Osteocyte (in vitro differentiated cells): ENCODE measurements at places on chromosomes 2 and 18. TPM values are rescaled to one million over a fixed set of nuclear protein-coding genes. Genes with fewer than 3 reads are reported as not detected.

- peak overlapping the region; percentile 90 for H3K27ac ChIP-seq
- H3K4me3 ChIP-seq = peak overlapping the region; percentile 85
- no peaks in the 10 kb centered on the region for H3K27me3 ChIP-seq
- peak; percentile 87 for DNase-seq
- peaks cover 2% of the 10 kb centered on the region for H3K36me3 ChIP-seq
Observed at GRCh38 chr18:80109676-80110078, 615 bp downstream of the ADNP2 start.

DNA sequence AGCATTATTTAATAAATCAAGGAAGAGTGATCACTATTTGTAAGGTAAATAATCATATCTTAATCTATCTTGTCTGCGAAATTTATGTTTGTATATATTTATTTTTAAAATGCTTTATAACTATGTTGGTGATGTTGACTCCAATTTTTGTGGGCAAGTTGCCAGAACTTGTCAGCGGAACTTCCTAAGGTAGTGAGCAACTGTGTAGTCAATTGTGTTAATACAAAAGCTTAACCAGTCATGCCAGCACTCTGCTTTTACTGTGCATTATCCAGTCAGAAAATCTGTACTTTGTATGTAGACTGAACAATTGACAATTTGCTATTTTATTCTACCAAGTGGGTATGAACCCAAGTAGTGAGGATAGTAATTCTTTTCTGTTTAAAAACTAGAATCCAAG, 61.9 kb upstream of the RND3 start:
- no peaks in the 10 kb centered on the region for H3K27me3 ChIP-seq
- no peak overlapping the region for H3K27ac ChIP-seq
- H3K4me1 ChIP-seq = peaks cover 5% of the 10 kb centered on the region
- H3K4me3 ChIP-seq = no peak overlapping the region
- no peak for DNase-seq

GRCh38 chr18:34522603-34523002, 187.5 kb upstream of the DTNA start:
- no peak for DNase-seq
- H3K27ac ChIP-seq = no peak overlapping the region
- peaks cover 17% of the 10 kb centered on the region for H3K27me3 ChIP-seq
- H3K4me1 ChIP-seq = no peaks in the 10 kb centered on the region

DNA sequence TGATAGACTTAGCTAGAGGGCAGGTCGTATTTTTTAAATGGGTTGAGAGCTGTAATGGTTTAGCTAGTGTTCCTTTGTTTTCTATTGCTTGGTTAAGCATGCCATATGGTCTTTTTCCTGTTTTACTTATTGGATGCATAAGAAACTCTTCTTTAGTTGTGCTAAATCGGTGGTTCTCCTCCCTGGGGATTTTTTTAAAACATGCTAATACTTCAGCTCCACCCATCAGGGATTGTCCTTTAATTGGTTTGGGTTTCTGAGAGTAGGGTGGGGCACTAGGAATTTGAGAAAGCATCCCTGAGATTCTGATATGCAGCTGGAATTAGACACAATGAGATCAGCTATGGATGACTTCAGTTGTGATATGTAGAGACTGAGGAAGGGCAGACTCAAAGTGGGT, 497.2 kb downstream of the THSD7B start:
- H3K4me1 ChIP-seq = peaks cover 6% of the 10 kb centered on the region
- no peak for DNase-seq
- H3K27me3 ChIP-seq = no peaks in the 10 kb centered on the region
- H3K4me3 ChIP-seq = no peak overlapping the region

- H3K27ac ChIP-seq = no peak overlapping the region
- no peaks in the 10 kb centered on the region for H3K27me3 ChIP-seq
- no peak for DNase-seq
- H3K36me3 ChIP-seq = no peaks in the 10 kb centered on the region
Observed at GRCh38 chr2:169015943-169016342, 15.2 kb downstream of the ABCB11 start.

UPP2 gene
- total RNA-seq = not detected in 2 replicates

GRCh38 chr2:85011098-85011497, 40.1 kb downstream of the KCMF1 start:
- no peak for DNase-seq
- peaks cover 41% of the 10 kb centered on the region for H3K4me1 ChIP-seq
- no peak overlapping the region for H3K4me3 ChIP-seq
- no peaks in the 10 kb centered on the region for H3K27me3 ChIP-seq
- peaks cover 12% of the 10 kb centered on the region for H3K36me3 ChIP-seq

OR6B2 gene
- total RNA-seq = not detected in 2 replicates

- no peak for DNase-seq
- H3K27ac ChIP-seq = no peak overlapping the region
- H3K27me3 ChIP-seq = no peaks in the 10 kb centered on the region
- peaks cover 3% of the 10 kb centered on the region for H3K36me3 ChIP-seq
Observed at GRCh38 chr2:120822933-120823332, 87.3 kb downstream of the GLI2 start.

SNED1 gene
- 17.6 and 19.4 TPM in 2 replicates for total RNA-seq

DNA sequence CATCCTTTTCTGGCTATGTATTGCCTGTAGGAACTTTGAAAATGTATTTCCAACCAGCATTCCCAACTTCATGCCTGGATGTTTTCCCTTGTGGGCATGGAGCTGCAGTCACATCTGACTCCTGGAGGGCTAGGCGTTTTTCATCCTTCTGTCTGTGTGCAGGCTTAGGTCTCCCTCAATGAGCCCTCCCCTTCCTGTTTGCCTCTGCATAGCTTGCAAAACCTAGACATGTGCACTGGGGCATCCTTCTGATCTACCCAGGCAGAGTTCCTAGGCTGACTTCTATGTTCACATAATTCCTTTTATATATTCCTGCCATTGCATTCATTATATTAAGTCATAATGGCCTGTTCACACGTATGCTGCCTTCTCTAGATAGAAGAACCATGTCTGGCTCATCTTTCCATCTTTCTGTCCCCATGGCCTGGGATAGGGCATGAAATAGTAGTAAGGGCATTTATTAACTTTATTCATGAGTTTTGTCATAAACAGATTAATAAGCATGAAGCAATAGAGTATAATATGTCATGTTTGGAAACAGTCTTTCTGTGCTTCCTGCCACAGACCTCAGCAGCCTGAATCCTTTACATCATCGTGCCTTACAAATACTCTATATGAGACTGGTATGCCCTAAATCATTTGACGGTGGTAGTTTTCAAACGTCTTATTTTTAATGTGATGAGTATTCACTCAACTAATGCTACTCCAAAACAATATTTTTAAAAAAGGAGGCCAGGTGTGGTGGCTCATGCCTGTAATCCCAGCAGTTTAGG, 195.6 kb downstream of the TGIF1 start:
- peaks cover 13% of the 10 kb centered on the region for H3K4me1 ChIP-seq
- DNase-seq = no peak
- H3K27me3 ChIP-seq = no peaks in the 10 kb centered on the region
- no peak overlapping the region for H3K27ac ChIP-seq
- no peaks in the 10 kb centered on the region for H3K36me3 ChIP-seq

DNA sequence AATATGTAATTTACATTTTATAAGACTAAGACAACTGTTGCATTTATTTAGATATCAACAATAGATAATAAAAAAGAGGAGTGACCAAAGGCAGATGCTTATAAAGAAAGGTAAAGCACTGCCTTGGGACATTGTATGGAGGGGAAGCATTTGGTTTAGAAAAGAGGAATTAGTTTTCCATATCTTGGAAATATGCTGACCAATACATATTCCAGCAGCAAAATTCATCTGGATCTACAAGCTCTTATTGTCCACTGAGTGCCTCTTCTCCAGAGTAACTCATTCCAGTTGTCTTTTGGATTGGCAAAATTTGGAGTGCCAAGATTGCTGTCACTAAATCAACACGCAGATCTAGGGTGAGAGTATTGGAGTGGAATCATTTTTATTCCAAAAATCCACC, 8.9 kb upstream of the VPS4B start:
- H3K4me1 ChIP-seq = no peaks in the 10 kb centered on the region
- H3K27ac ChIP-seq = no peak overlapping the region
- H3K36me3 ChIP-seq = no peaks in the 10 kb centered on the region
- no peak for DNase-seq

GRCh38 chr2:43238176-43238575, 11.8 kb upstream of the ZFP36L2 start:
- H3K4me3 ChIP-seq = no peak overlapping the region
- peak overlapping the region; percentile 41 for H3K27ac ChIP-seq
- H3K27me3 ChIP-seq = no peaks in the 10 kb centered on the region

DNA sequence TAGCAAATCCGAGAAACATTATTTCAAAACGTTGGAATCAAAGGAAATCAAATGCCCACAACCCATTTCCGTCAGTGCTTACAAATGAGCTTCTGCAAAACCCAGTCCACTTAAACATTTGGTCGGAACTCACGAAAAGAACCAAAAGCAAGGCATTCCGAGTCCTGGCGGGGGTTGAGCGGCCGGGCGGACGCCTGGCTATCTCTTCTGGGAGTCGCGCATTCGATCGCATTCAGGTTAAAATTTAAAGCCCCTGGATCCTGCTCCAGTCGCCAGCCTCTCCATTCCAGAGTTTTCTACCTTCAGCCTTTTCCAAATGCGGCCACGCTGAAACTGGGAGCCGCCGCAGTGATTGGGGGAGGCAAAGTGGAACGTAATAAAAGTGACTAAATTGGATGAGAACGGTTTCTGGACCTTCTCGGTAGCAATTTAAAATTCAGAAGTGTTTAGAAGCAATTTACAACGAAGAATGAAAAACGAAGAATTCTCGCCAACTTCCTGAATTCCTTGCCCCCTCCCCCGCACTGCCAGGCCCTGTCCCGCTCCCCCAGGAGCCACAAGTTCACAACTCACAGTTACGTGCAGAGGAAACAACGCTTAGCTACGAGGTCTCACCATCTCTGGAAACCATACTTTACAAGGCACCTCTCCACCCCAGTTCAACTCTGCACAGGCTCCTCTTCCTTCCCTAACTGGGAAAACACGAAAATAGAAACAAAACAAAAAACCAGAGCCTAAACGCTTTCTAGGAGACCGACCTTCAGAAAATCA, 1.7 kb upstream of the GATA6 start:
- peaks cover 36% of the 10 kb centered on the region for H3K4me1 ChIP-seq
- H3K27me3 ChIP-seq = peaks cover 65% of the 10 kb centered on the region
- no peaks in the 10 kb centered on the region for H3K36me3 ChIP-seq
- H3K27ac ChIP-seq = peak overlapping the region; percentile 18
- DNase-seq = no peak

- no peaks in the 10 kb centered on the region for H3K36me3 ChIP-seq
- no peak for DNase-seq
- H3K4me1 ChIP-seq = no peaks in the 10 kb centered on the region
- no peak overlapping the region for H3K27ac ChIP-seq
- H3K4me3 ChIP-seq = no peak overlapping the region
Observed at GRCh38 chr2:72834596-72834995, 8.8 kb upstream of the EXOC6B start.

- no peaks in the 10 kb centered on the region for H3K27me3 ChIP-seq
- no peaks in the 10 kb centered on the region for H3K36me3 ChIP-seq
- peak overlapping the region; percentile 55 for H3K27ac ChIP-seq
Observed at GRCh38 chr2:220552790-220553535, 925.5 kb downstream of the SLC4A3 start.

DNA sequence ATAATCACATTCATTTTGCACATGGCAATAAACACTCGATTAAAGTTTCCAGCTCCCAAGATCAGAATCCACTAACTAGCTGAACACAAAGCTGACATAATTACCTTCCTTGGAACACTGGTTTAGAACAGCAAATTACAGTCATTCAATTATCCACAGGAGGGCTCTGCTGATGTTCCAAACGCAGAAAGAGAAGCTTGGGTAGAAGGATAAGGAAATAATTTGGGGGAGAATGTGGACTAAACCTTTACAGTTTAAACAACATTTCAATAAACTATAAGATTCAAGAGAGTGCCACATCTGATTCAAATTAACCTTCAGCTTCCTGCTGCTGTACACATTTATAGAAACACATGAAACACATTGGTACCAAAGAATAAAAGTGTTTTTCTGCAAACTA, 67.8 kb upstream of the ARL4C start:
- peak overlapping the region; percentile 57 for H3K27ac ChIP-seq
- peaks cover 4% of the 10 kb centered on the region for H3K27me3 ChIP-seq
- H3K4me3 ChIP-seq = no peak overlapping the region
- peaks cover 18% of the 10 kb centered on the region for H3K4me1 ChIP-seq
- no peak for DNase-seq

DNA sequence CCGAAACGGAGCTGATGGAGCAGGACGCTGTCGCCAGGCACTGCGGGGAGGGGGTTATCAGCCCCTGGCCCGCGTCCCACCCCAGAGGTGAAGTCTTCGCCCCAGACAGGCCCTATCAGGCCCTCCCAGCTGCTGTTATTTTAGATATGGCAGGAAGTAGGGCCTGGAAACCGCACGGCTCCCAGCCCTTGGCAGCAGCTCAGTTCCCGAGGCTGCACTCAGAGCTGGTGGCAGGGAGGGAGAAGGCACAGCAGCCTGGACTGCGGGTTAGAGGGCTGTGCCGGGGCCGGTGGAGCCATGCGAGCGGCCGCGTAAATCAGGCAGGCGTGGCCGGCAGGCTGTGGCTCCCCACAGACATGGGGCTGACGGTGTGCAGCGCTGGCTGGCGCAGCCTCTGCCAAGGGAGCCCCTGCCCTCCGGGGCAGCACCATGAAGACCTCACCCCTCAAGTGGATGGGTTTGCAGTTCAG, 111.4 kb downstream of the NFATC1 start:
- no peak overlapping the region for H3K4me3 ChIP-seq
- peaks cover 13% of the 10 kb centered on the region for H3K4me1 ChIP-seq

DNA sequence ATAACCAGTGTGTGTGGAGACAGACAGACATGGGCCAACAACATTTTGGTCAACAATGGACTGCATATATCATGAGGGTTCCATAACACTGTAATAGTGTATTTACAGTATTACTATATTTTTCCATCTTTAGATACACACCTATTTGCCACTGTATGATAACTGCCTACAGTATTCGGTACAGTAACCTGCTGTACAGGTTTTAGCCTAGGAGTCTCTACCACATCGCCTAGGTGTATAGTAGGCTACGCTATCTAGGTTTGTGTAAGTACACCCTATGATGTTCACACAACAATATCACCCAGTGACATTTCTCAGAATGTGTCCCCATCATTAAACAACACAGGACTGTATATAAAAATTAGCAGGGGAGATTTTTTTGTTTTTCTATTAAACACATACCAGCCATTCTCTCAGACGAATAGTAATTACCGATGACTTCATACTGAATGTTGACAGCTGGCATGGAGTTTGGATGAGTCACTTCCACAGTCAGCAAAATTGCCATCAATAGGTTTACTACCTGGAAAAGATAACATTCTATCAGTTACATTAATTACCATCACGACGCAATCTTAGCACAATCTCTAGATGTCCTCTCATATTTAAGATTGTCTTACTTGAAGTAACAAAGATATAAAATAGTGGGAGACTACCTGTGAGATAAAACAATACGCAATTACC, 10.8 kb downstream of the LAPTM4A start:
- DNase-seq = no peak
- H3K27ac ChIP-seq = peak overlapping the region; percentile 7
- H3K27me3 ChIP-seq = no peaks in the 10 kb centered on the region
